ENCODE measurements at places on chromosomes 12 and 14.

DNA sequence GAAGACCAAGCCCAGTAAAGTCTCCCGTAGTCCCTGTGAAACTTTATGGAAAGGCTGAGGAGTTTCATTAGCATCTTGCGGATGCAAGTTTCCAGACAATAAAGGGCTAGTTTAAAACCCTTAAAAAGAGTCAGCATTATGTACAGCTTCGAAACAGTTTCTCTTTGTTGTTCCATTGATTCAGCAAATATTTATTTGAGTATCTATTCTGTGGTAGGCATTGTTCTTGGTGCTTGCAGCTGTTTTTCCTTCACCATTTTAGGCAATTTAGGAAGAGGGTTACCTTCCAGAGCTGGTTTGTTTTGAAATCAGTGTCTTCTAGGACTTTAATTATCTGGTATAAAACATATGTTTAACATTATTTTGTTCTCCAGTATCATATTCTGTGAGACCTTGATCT, 1.5 kb downstream of the SLIRP start:
- no peak for DNase-seq

GRCh38 chr12:79908366-79908765, 26.5 kb downstream of the PPP1R12A start:
- no peak for DNase-seq

DNA sequence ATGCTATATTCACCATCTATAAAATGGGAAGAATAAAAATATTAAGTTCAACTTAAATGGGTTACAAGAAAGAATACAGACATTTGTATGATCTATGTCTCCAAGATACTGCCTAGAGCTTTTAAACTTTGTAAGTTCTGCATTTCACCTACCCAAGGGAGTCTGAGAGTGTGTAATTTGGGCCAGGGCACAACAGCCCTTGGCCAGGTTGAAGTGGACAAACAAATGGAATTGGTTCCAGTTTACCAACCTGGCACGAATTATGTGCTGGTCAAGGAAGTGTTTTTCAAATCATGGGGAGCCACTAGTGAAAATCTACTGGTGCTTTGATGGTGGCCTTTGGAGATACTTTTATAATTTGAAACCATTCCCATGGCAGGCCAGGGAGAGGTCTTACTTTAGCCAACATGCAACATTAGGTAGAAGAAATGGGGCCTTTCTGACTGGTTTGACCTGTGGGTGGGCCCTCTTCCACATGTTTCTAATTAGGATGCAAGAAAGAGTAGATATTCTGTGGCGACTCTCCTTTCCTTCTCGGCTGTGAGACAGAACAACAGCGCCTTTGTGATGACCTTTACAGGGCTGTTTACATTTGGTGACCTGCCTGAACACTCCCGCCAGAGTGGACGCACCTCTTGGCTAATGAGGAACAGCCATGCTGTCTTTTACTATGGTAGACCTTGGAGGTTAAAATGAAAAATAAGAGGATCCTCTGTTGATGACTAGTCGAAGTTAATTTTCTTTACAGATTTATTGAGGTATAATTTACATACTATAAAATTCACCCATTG, 476.6 kb downstream of the ZFP36L1 start:
- DNase-seq: no peak

- DNase-seq: no peak
These were observed 177.0 kb upstream of the PRMT8 start for GRCh38 chr12:3313675-3314663.

- DNase-seq: no peak
These were observed 16.4 kb downstream of the HNF1A start for GRCh38 chr12:120994589-120995337.
